Stimulated activated CD8-positive, alpha-beta memory T cell treated with anti-CD3 and anti-CD28 coated beads, Interleukin-7, amount 100 ng/mL, for 1 hour (primary cell): ENCODE measurements at places on chromosomes 12 and 14.

DNA sequence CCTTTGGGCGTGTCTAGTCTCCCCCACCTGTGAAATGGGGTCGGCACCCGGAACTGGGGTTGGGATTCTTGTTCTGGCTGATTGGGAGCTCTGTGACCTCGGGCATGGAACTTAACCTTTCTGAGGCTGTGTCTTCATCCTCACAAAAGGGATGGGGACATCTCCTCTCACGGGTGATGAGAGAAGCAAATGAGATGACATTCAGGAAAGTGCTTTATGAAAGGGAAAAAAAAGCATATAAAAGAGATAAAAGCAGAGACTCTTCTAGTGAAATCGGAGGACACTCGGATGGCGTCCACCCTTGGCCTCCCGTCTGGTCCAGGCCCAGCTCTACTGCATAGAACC is 98.9 kb downstream of the LRRC74A start:
- DNase-seq, result no peak

DNA sequence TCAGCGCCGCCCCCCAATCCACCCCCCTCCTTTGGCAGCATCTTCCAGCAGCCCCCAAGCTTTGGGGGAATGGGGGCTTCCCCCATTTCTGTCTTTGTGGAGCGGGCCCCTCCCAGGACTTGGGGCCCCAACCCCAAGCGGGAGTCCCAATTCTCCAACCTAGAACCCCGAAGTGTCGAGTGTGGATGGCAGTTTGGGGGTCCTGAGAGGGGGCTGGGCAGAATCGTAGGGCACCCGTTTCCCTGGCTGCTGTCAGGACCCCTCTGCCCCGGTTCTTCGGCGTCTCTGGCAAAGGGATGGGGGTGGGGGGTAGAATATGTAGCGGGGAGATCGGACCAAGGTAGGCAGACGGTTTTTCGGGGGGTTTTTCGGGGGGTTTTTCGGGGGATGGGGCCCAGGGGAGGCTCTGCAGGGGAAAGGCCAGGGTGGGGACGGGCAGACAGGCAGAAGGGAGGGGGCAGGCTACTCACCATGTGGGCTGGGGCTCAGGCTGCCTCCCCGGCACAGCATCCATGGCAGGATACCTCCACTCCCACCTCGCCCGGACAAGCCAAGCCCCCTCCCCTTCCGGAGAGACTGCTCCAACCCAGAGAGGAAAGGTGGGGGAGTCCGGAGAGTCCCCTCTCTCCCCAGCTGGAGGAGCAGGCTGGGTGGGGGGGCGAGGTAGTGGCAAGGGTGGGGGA is 739 bp downstream of the JPH4 start:
- no peak for DNase-seq

- no peak for DNase-seq
These were observed 426.8 kb downstream of the VRK1 start for GRCh38 chr14:97224016-97224415.

GRCh38 chr14:24368212-24368561 is 203 bp downstream of the NFATC4 start:
- DNase-seq, result no peak

DNA sequence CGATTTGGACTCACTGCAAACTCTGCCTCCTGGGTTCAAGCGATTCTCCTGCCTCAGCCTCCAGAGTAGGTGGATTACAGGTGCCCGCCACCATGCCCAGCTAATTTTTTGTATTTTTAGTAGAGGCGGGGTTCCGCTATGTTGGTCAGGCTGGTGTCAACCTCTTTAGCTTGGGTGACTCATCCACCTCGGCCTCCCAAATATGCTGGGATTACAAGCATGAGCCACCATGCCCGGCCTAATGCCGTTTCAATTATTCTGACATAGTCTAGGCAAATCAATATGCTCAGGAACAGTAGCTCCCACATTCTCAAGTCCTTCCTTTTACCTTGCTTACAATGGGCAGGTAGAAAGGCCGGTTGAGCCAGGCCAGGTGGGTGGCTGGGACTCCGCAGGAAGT is 82.0 kb upstream of the EEA1 start:
- no peak for DNase-seq

DNA sequence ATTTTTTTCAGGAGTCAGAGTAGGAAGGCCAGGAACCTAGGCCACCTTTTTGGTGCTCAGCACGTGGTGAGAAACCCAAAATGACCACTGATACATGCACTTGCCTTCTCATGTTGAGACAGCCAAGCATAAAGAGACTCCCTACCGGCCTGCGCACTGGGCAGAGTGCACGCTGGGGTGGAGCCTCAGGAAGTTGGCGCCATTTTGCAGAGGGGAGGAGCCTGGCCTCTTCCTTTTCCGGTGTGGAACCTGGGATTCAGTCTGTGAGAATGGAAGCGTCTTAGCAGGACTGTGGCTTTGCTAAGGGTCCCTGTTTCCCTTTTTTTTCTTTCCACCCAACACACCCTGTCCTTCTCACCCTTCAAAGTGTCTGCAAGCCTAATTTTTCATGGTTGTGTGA is 62.9 kb upstream of the RTRAF start:
- no peak for DNase-seq

GRCh38 chr14:47269756-47270492 is 405.5 kb downstream of the MDGA2 start:
- DNase-seq, result no peak

DNA sequence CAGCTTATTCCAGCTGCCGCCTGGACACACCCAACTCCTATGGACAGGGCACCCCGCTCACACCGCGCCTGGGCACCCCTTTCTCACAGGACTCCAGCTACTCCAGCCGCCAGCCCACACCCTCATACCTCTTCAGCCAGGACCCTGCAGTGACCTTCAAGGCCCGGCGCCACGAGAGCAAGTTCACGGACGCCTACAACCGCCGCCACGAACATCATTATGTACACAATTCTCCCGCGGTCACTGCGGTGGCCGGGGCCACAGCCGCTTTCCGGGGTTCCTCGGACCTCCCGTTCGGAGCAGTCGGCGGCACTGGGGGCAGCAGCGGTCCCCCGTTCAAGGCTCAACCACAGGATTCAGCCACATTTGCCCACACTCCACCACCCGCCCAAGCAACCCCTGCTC is 5.9 kb downstream of the SETD1B start:
- no peak for DNase-seq

GRCh38 chr12:98544751-98545150 is 29.4 kb downstream of the TMPO start:
- no peak for DNase-seq

- no peak for DNase-seq
These were observed 323.5 kb downstream of the DAD1 start for GRCh38 chr14:22265319-22266141.

DNA sequence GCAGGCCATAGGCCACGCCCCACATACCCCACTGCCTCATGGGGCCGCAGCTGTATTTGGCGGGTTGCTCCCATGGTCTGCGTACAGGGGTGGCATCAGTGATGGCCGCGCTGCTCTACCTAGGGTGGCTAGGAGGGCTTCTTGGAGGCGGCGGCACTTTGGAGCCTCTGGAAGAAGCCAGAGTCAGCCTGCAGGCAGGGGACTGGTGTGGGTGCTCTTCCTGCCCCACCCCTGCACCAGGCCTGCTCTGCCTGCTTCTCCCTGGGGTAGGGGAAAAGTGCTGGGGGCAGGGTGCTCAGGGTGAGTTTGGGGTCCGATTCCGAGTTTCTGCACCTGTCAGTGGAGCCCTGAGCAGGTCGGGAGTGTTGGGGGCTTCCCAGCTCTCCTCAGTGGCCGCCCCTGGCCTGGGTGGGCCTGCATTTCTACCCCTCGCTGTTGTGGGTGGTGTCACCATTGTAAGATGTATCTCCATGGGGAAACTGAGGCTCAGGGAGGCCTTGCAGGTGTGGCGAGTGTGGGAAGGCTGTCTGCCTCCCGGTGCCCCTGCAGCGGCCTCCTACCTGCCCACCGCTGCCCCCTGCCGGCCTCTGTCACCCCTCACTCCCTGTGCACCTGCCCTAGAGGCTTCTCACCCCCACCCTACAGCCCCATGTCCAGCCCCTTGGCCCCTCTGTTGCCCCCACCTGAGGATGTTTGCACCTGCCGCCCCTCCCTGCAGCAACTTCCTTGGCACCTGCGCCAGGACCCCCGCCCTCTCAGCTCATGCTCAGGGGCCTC is 5.5 kb downstream of the CEP170B start:
- DNase-seq, result no peak

DNA sequence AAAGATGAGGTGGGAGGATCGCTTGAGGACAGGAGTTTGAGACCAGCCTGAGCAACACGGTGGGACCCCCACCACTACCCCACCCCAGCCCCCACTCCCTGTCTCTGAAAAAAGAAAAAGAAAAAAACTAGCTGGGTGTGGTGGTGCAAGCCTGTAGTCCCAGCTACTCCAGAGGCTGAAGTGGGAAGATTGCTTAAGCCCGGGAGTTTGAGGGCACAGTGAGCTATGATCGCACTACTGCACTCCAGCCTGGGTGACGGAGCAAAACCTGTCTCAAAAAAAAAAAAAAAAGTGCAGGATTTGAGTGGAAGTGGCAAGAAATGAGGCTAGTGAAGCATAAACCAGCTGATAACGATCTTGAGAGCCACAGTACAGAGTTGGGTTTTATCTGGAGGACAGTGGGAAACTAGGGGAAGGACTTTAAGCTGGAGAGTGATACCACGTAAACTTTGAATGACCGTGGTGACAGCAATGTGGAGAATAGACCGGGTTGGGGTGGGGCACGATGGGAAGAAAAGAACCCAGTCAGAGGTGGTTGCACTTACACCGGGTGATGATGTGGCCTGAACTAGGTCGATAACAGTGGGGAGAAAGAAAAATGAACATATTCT is 85.3 kb downstream of the TMEM260 start:
- DNase-seq, result no peak

- no peak for DNase-seq
These were observed 972 bp downstream of the PTGDR start for GRCh38 chr14:52268279-52269061.

DNA sequence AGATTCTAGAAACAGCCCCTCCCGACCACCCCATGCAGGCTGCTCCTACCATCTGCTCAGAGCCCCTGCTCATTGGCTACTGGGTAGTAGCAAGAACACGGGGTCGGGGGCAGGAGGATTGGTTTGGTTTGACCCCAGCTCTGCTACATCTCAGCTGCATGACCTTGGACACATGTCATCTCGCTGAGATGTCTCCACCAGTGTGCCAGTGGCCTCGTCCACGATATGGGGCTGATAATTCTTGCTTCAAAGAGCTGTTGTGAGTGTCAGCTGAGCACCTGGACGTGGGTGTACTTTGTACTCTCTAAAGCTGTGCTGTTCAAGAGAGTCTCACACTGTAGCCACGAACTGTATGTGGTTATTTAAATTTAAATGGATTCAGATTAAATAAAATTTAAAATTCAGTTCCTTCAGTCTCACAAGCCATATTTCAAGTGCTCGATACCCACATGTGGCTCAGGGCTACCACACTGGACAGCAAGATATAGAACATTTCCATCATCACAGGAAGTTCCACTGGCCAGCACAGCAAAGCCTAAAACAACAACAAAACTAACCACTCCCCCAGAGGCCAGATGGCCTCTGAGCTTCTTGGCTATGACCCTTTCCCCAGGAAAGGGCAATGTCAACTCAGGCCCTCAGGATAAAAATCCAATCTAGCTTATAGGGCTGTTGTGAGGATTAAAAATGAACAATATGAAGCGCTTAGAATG is 18.6 kb downstream of the LTBP2 start:
- no peak for DNase-seq

DNA sequence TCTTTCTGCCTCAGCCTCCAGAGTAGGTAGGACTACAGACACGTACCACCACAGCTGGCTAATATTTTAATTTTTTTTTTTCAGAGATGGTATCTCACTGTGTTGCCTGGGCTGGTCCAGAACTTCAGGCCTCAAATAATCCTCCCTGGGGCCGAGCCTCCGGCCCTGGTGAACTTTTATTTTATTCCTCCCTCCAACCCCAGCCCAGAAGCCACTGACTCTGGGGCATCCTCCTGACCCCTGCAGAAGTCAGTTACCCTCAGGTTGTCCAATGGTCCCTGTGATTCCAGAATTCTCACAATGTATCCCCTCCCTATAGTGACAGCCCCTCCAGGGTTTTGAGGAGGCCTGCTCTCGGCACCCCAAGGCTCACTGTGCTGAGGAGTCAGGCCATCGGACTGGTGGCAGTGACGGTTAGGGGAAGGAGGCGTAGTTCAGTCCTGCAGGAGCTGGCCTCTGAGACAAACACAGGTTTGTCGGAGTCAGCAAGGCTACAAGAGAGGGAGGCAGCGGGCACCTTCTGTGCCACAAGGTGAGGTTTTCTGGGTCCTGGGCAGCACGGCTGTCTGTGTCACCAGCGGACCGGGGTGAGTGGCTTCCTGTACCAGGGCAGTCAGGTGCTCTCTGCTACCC is 19.4 kb upstream of the FIGNL2 start:
- no peak for DNase-seq

GRCh38 chr12:46661110-46661845 is 164.5 kb downstream of the SLC38A4 start:
- no peak for DNase-seq

DNA sequence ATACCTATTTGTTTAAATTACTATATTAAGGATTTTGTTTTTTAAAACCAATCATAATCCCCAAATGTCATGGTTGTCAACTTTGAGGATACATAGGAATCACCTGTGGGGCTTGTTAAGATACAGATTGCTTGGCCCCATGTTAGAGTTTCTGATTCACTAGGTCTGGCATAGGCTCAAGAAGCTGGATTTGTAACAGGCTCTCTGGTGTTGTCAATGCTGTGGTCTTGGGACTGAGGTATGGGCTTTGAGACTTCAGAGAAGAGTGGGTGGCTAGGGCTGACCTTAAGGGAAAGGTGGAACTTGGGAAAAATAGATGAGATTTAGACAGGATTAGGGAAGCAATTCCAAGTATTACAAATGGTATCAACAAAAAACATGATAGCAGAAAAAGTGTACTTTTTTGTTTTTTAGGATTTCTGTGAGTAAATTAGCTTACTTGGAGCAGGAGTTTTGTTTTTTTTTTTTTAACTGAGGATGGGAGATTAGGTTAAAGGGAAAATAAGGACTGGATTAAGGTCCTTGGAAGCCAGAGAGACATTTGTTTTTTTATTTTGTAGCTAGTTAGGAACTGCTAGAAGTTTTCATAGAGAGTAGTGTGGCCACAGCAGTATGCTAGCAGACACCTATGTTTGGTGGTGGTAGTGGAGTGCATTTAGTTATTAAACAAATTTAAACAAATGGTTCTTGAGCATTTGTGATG is 88.6 kb downstream of the RAD51B start:
- DNase-seq, result no peak

DNA sequence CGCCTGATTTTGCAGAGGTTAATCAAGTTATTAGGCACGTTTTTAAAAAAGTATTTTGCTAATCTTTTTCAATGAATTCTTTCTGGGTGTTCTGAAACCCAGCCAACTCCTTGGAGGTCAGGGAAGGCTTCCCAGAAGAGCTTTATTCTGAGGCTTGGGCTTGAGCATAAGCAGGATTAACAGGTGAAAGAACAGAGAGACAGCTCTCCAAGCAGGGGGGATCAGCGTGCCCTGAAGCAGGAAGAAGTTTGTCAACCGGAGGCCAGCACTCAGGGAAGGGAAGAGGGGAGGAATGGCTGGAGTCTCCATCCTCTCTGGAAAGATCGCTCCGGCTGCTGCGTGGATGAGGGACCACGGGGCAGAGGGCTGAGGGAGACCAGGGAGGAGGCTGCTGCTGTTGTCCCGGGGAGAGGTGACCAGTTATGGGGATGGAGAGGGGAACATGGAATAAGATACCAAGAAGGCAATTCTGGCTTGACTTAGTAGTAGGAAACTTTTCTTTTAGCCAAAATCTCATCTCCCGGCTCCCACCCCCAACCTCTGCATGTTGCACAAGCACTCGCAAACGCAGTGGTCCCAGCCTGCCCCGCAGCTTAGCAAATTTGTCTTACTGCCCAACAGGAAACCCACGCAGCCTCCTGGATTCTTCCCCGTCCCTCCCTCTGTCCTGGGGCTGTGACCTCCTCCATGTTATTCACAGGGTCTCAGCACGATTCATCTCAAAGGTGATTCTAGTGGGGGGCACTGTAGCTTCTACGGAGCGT is 1.1 kb upstream of the SSH1 start:
- DNase-seq, result no peak
